ENCODE measurements at places on chromosomes 7 and 10.
A peak's percentile ranks its signal among the peaks of the same experiment; 100 is the strongest.

DNA sequence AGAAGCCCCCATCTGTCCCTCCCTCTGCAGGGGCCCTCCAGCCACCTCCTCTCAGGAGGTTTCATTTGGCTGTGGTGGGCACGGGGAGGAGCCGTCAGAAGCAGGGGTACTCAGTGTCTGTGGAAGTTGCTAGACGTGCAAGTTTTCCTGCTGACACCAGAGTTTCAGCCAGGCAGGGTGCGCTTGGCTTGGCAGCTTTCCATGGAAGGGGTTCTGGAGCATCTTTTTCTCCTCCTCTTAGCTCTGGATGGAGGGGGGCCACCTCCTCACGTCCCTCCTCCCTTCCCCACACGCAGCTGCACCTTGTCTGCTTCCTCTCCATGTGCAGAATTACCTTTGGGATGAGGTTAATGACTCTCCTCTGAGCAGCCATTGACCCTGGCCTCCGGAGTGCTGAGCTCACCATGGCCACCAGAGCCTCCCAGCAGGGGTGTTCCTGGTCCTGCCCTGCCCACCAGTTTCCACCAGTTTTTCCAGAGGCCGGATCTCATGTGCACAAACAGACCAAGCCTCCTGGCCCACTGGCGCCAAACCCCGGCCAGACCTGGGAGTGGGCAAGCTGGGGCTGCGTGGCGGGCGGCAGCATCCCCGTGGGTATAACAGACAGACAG, 579.8 kb upstream of the FOXK1 start:
- H3K27me3 ChIP-seq: no peaks in the 10 kb centered on the region
- DNase-seq: no peak
- H3K27ac ChIP-seq: no peak overlapping the region
- peaks cover 5% of the 10 kb centered on the region for H3K4me1 ChIP-seq
- H3K36me3 ChIP-seq: no peaks in the 10 kb centered on the region
- H3K4me3 ChIP-seq: no peak overlapping the region

- H3K4me1 ChIP-seq: no peaks in the 10 kb centered on the region
- H3K4me3 ChIP-seq: no peak overlapping the region
- peaks cover 15% of the 10 kb centered on the region for H3K27me3 ChIP-seq
- H3K27ac ChIP-seq: no peak overlapping the region
- DNase-seq: no peak
- peaks cover 25% of the 10 kb centered on the region for H3K36me3 ChIP-seq
Observed at GRCh38 chr10:75305675-75306074, 69.9 kb upstream of the COMTD1 start.

DNA sequence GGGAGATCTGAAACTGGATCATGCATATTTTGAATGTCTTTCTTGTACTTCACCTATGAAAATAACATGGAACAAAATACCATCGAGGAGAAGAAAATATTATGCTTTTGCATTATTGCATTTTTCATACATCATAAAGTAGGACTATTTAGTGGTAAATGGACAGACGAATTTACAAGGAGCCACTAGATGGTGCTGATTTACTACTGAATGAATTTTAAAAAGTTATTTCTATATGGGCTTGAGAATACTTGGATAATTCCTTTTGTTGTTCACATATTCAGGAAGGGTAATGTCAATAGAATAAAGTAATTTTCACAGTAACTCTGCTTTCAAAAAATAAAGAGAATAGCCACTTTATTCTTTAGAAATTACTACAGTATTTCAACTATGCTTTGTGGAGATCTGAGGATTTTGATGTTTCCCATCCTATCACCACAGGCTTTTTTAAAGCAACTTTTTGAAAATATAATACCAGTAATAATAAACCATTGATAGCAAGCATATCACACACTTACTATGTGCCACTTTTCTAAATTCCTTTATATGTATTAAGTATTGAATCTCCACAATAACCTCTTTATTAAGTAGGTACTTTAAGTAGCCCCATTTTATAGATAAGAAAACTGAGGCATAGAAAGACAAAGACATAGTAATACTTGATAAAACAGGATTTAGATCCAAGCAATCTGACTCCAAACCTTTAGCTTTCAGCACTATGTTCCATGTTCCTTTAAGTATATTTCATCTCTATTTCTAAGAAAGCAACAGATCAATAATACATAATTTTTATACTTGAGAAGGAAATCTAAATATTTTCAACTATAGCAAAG, 38.6 kb downstream of the NEBL start:
- no peak for DNase-seq
- no peaks in the 10 kb centered on the region for H3K27me3 ChIP-seq
- H3K27ac ChIP-seq: no peak overlapping the region
- H3K4me1 ChIP-seq: no peaks in the 10 kb centered on the region
- H3K36me3 ChIP-seq: peaks cover under 1% of the 10 kb centered on the region

DNA sequence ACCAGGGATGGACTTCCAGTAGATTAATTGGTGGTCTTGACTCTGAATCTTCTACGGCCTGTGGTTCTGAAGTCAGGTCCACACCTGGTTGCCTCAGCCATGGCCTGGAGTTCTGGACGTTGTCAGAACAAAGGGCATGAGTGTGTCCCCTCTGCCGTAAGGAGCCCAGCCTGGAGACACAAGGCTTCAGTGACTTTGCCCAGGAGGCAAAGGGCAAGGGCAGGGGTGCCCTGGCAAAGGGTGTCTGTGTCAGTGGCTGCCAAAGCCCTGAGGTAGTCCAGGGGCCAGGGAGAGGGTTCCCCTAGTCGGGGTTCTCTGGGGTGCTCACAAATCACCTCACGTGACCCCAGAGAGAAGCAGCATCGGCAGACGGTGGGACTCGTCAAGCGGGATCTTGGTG, 273.2 kb upstream of the ZNF32 start:
- no peaks in the 10 kb centered on the region for H3K4me1 ChIP-seq
- no peaks in the 10 kb centered on the region for H3K36me3 ChIP-seq
- H3K4me3 ChIP-seq: no peak overlapping the region
- no peak for DNase-seq
- peaks cover 38% of the 10 kb centered on the region for H3K27me3 ChIP-seq
- no peak overlapping the region for H3K27ac ChIP-seq

- no peak overlapping the region for H3K27ac ChIP-seq
- no peaks in the 10 kb centered on the region for H3K27me3 ChIP-seq
- no peak overlapping the region for H3K4me3 ChIP-seq
- no peak for DNase-seq
- no peaks in the 10 kb centered on the region for H3K4me1 ChIP-seq
- H3K36me3 ChIP-seq: no peaks in the 10 kb centered on the region
Observed at GRCh38 chr10:92278996-92279696, 11.7 kb downstream of the CPEB3 start.

GRCh38 chr7:128833148-128833945, 3.1 kb downstream of the FLNC start:
- DNase-seq: peak; percentile 57
- H3K27me3 ChIP-seq: peaks cover 8% of the 10 kb centered on the region
- peak overlapping the region; percentile 88 for H3K4me3 ChIP-seq
- peaks cover 6% of the 10 kb centered on the region for H3K36me3 ChIP-seq
- peak overlapping the region; percentile 98 for H3K27ac ChIP-seq

DNA sequence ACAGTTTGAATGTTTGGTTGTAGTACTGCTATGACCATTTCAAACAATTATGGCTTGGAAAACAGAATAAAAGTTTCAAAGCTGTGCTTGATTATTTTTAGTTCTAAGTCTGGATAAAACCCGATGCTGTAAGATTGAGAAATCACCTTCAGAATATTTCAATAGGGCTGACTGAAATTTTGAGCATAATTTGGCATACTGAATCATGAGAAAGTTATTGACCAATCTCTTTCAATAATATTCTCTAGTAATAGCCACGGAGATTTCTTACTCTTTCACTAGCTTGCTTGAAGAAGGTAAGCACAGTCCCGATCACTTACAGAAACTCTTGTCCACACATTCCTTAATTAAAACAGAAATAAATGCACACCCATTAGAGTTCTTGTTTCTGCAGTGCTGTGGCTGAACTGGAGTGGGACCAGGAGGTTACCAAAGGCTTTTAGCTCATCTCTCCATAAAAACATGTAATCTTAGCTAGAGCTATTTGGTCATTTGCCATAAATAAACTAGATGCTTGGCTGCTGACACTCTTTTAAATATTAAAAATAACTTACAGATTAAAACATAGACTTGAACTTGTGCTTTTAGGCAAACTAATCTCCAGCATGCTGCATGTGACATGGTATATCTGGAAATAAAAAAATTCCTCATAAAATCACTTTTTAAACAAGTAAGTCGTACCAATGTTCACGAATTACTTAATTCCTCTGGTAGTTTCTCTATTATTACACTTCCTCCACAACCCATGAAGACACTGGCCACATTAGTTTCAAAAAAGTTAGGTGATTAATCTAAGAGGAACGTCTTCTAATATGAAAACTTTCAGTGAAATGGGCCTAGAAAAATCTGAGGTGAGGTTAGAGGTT, 97.8 kb downstream of the AGMO start:
- H3K27ac ChIP-seq: no peak overlapping the region
- DNase-seq: no peak
- no peak overlapping the region for H3K4me3 ChIP-seq
- no peaks in the 10 kb centered on the region for H3K27me3 ChIP-seq

GRCh38 chr10:60757420-60757895, 20.8 kb upstream of the CDK1 start:
- peak overlapping the region; percentile 99 for H3K27ac ChIP-seq
- H3K4me1 ChIP-seq: peaks cover 42% of the 10 kb centered on the region
- no peaks in the 10 kb centered on the region for H3K27me3 ChIP-seq
- peaks cover 2% of the 10 kb centered on the region for H3K36me3 ChIP-seq
- no peak overlapping the region for H3K4me3 ChIP-seq

DNA sequence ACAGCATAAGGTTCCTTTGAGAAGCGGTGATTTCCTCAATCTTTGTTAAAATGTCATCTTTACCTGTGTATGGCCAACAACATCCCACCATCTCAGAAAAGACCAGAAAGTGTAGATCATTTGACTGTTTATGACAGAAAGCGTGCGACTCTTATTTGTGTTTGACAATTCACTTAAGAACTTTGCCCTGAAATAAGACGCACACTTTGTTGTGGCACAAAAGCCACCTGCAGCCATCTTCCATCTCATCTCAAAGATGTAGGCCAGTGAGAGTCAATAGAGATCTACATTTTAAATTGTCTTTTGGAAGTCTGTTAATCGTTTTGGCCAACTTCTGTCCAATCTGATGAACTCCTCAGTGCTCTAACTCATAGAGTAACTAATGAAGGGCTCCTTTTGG, 114.0 kb downstream of the CALN1 start:
- H3K4me1 ChIP-seq: no peaks in the 10 kb centered on the region
- DNase-seq: no peak
- peaks cover 14% of the 10 kb centered on the region for H3K27me3 ChIP-seq
- H3K4me3 ChIP-seq: no peak overlapping the region
- no peak overlapping the region for H3K27ac ChIP-seq
- H3K36me3 ChIP-seq: no peaks in the 10 kb centered on the region

DNA sequence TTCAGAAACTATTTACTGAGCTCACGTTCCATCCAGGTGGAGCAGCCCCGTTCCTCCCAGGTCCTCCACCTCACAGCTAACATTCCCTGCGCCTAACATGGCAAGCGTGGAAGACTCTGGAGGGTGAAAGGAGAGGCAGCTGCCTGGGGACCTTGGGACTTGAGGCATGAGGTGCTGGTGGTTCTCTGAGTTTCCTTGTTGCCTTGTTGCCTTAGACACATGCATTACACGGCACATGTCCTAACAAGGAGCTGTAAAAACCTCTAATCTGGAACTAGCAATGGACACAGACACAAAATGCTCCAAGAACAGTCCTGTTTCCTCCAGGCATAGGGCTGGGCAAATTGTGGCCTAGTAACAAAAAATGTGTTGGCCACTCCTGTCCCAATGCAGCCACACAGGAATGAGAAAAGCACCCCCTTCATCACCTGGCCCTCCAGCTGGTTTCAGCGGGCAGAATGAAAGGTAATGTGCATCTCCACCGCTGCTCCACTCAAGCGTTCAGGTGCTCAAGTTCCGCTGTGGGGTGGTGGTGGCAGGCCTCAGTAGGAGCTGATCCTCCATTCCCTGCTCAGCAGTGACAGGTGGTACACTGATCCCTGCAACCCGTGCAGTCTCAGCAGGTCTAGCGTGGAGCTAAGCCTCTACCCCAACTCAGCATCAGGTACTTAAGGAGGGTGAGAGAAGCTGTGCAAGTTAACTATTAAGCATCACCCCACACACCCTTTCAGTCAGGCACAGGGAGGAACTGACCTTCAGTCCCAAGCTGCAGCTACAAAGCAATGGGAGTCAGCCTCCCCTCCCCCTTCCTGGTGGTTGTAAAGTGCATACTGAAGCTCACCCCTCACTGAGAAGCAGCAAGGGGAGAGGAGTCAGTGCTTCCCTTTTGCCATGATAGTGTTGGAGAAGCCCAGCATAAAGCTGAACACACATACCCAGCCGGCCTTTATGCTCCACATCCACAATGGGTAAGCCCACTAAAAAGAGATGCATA, 382.8 kb downstream of the SDK1 start:
- no peak overlapping the region for H3K4me3 ChIP-seq
- peaks cover 10% of the 10 kb centered on the region for H3K4me1 ChIP-seq
- H3K27me3 ChIP-seq: no peaks in the 10 kb centered on the region
- no peak for DNase-seq

- H3K4me3 ChIP-seq: peak overlapping the region; percentile 53
- H3K27ac ChIP-seq: peak overlapping the region; percentile 88
- peaks cover 14% of the 10 kb centered on the region for H3K4me1 ChIP-seq
- no peaks in the 10 kb centered on the region for H3K36me3 ChIP-seq
- no peak for DNase-seq
Observed at GRCh38 chr10:43419997-43420368, 11.0 kb upstream of the HNRNPF start.

- no peaks in the 10 kb centered on the region for H3K4me1 ChIP-seq
- DNase-seq: no peak
Observed at GRCh38 chr10:100767422-100767775, 22.0 kb downstream of the PAX2 start.

DNA sequence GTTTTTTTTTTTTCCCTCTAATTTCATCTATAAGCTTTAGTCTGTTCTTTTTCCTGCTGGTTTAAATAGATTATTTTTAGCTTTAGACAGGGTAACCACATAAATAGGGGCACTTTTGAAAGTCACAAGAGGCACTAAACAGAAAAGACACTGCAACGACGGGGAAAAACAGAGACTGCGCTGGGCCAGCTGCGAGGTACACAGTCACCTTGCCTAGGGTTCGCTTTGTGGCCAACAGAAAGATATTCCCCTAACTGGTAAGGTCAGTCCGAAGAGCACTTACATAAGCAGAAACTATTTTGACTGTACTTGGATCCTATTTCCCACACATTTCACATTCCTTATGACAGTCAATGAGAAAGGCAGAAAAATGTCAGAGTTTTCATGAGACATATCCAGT, 175.6 kb upstream of the PHF14 start:
- DNase-seq: no peak
- no peak overlapping the region for H3K4me3 ChIP-seq
- no peaks in the 10 kb centered on the region for H3K36me3 ChIP-seq
- H3K4me1 ChIP-seq: no peaks in the 10 kb centered on the region
- H3K27ac ChIP-seq: no peak overlapping the region

- H3K27me3 ChIP-seq: peaks cover 8% of the 10 kb centered on the region
- no peak for DNase-seq
- H3K36me3 ChIP-seq: no peaks in the 10 kb centered on the region
- H3K4me1 ChIP-seq: peaks cover 7% of the 10 kb centered on the region
- H3K4me3 ChIP-seq: no peak overlapping the region
Observed at GRCh38 chr10:117457071-117457810, 82.0 kb upstream of the PDZD8 start.

Measured in mesothelial cell of epicardium (in vitro differentiated cells).